Dorsolateral prefrontal cortex (tissue), 122 donors: ENCODE measurements at places on chromosomes 5 and 9.

GRCh38 chr5:127723571-127723970 is 20.4 kb downstream of the CCDC192 start:
- no peak for DNase-seq

DNA sequence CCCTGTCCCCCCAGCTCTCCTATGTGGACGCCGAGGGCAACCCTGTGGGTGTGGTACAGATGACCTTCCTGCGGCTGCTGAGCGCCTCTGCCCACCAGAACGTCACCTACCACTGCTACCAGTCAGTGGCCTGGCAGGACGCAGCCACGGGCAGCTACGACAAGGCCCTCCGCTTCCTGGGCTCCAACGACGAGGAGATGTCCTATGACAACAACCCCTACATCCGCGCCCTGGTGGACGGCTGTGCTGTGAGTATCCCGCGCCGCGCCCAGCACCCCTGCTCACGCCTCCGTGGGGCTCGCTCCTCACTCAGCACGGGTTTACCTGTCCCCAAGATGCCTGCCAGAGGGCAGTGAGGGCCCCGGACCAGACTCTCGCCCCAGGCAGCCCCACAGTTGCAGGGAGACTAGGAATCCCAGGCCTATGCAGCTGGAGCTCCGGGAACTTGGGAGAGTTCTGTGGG is 45.6 kb upstream of the FCN2 start:
- DNase-seq, result no peak

DNA sequence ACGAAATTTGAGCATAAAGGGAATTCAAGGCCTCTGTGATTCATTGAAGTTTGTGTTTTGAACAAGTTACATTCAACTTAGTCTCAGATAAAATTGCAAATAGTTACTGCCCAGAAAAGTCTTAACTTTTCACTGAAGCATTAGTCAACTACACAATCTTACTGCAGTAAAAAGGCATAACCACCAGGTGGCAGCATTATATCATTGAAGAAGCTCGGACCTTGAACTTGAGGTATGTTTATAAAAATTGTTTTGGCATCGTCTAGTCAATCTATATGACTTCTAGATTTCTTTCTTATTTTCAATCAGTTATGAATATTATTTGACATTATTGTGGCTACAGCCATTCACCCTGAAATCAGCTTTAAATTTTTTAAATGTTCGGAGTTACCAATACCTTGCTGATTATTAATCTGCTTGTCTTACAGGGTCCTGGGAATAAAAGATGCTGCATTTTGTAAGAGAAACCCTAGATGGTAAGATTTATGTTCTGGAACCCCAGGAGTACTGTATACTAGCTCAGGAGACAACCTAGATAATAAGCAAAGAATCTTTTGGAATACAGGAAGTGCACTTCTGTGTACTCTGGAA is 83.9 kb upstream of the GRAMD2B start:
- no peak for DNase-seq

GRCh38 chr5:54717870-54718269 is 200.3 kb downstream of the SNX18 start:
- no peak for DNase-seq

DNA sequence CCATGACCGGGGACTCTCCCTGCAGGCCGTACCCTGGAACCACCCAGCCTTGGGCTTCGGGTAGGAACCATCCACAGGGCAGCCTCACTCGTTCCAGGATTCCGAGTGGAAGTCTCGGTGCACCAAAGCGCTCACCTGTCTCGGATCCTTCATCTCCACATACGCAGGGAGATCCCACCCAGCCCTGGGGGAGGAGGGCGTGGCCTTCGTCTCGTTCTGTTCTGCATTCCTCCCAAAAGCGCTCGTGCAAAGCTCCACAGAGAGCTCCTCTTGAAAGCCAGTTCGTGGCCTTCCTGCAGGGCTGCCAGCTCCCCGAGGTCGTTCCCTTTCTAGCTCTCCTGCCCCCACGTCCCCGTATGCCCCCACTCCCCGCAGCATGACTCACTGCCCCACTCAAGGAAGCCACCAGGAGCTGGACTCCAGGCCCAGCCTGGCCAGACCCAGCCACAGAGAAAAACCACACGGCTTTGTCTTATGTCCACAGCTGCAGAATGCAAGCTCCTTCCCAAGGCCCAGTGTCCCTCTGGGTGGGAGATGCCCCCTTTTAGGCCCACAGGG is 65.0 kb upstream of the SARDH start:
- DNase-seq, result no peak

GRCh38 chr5:164354139-164354751 is 848.8 kb downstream of the MAT2B start:
- no peak for DNase-seq

- no peak for DNase-seq
These were observed 267.7 kb downstream of the DENND1A start for GRCh38 chr9:123662057-123662776.

- DNase-seq, result no peak
These were observed 1.7 kb upstream of the SSBP2 start for GRCh38 chr5:81752644-81752963.

- DNase-seq, result no peak
These were observed 52.4 kb downstream of the FAM170A start for GRCh38 chr5:119681734-119682133.

DNA sequence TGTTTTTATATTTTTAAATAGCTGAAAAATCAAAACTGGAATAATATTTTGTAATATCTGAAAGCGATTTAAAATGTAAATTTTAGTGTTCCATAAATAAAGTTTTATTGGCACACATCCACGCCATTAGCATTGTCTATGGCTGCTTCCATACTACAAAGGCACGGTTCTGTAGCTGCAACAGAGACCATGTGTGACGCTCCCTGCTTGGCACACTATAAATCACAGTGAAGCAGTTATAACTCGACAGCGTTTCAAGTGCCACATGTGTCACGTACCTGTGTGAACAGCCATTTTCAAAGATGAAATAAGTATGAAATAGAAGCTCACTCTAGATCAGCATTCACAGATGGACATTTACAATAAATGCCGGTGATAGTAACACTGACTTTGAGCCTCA is 810.1 kb upstream of the WWC1 start:
- no peak for DNase-seq

DNA sequence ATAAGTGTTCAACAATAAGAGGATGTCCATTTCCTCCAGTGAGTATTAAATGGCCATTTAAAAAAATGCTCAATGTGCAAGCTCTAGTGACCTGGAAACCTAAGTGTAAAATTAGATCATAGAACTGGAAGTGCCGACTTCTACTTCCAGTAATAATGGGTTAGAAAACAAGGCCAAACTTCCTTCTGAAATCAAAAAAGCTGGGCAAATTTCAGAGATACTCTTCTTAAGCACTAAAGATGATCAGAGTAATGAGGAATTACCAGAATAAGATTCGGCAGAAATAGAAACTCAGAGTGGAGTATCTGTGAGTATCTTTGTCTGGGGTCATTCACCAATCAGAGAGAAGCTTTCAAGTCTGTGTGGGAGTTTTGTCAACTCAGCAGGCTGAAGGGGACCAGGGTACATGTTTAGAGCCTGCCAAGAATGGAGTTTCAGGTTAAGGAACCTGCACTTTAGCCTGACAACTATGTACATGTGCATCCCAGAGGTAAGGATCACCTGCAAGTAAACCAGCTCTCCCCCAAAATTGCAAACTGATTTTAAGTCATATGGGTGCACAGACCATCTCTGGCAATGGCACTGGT is 17.1 kb downstream of the FCN2 start:
- DNase-seq, result no peak

GRCh38 chr5:39337252-39337915 is 26.9 kb downstream of the C9 start:
- no peak for DNase-seq

DNA sequence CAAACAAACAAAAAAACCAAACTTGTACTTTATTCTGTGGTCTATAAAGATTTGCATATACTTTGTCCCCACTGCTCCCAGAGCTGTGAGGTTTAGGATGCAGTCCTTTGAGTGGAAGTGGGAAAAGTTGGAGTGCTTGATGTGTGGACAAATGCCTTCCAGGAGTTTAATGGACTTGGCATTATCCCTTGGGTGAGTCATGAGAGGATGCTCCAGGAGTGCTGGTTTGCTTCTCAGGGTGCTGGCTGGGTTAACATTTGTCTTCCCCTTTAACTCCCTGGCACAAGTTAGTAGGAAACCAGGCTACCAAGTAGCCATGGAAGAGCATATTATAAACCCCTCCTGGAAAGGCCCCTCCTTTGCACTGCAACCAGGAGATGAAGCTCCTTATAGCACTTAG is 417.4 kb upstream of the RIOK2 start:
- DNase-seq, result no peak

DNA sequence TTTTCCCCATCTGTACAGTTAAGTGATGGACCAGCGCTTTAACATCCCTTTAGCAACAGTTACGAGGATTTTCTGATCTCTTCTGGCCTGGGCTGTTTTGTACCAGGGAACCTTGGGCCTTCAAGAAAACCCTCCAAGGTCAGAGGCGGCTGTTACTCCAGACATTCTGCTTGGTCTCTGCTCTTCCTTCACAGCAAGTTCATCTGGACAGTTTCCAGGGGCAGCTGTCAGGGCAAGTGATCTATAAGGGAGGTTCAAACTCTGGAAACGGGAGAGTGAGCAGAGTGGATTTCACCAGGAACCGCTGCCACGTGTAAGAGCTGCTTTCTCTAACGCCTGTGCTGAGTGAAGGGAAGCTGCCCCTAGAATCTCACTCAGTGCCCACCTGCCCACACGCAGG is 36.7 kb downstream of the ZNF618 start:
- no peak for DNase-seq

DNA sequence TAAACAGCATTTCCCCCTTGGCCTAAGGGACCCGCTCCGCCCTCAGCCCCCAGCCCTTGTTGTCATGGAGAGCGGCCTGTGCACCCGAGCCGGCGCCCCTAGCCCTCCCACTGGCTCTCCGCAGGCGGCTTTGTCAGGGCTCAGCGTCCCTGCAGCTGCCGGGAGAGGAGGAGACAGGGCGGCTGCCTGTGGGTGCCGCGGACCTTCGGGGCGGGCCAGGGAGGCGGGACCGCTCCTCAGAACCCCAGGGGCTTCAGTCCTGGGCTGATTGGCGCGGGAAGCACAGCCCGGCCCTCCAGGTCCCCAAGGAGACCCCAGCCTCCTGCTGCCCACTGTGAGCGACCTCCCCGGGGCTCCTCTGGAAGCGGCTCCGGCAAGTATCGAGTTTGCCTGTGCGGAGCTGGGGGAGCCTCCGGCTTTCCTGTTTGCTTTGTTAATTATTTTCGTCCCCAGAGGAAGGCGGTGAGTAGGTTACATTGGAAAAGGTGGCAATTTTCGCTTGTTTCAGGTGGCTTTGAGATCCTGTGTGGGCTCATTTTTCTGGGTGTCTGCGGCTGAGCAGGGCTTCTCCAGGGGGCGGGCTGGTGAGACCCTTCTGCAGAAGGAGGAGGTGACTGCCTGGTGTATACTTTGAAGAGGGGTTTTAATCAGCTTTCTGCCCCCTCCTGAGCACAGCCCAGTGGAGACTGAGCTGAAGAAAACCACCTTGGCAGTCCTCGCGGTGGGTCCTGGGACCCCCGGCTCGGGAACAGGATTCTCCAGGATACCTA is at the start of gene FGD3:
Gene FGD3 (plus strand): TSS at position 256 of the 770 bp plus-strand sequence. CDS start 28,734 bp downstream, outside the sequence.
- DNase-seq, result no peak

DNA sequence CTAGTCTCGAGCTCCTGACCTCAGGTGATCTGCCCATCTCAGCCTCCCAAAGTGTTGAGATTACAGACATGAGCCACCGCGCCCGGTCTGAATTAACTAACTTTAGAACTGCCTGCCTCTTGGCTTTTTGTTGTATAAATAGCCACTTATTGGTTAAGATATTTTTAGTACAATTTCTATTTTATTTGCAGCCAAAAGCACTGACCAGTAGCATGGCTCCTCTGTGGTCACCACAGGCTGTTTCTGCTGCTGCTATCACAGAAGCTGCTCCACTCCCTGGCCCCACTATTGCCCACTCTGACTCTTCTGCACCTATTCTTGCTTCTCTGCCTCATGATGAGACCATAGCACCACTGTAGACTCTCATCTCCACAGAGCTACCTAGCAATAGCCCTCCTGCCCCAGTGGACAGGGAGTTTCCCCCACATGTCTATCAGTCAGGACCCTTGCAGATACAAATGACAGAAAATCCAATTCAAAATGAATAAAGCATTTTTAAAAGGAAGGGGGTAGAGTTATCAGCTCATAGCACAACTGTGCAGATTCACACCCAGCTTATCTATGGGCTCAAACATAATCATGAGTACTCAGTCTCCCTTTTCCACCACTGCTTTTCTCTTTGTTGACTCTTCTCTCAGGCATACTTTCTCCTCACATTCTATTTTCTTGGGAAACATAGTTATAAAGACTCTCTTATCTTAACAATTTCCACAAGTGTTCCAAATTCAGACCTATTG is 151.8 kb upstream of the EPB41L4A start:
- no peak for DNase-seq

GRCh38 chr9:7186175-7186574 is 428.4 kb downstream of the KDM4C start:
- no peak for DNase-seq

GRCh38 chr5:168366116-168366515 is 74.7 kb downstream of the WWC1 start:
- DNase-seq, result no peak

DNA sequence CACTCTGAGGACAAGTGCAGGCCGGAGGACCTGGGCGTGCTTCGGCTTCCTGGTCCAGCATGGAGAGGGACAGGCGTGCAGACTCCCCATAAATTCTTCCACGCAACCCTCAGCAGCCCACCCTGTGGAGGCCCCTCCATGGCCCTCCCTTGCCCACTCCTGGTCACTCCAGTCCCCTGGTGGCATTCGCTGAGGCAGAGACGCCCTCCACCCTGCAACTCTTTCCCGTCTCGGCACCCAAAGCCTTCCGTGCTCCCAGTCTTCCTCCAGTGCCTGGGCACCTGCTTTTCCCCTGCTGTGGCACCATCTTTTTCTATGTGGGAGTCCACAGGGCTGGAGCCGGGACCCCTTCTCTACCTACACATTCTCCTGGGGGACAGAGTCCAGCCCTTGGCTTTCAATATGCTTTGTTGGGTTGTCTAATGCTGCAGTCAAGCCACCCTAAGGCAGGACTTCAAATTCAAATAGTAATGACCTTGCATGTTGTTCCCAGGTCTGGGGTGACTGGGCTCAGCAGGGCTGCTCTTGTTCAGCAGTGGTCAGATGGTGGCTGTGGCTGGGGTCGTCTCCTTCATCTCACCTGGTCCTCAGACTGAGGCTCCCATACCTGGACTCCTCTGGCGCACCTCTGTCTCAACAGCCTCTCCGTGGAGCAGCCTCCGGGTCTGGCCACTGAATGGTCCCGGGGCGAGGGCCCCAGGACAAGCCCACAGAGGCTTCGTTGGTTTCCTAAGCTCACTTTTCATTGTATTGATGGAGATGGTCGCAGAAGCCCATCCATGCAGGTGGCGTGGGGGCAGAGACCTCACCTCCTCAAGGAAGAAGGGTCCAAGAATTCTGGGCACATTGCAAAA is 15.2 kb downstream of the MRPL36 start:
- no peak for DNase-seq

GRCh38 chr5:96706433-96707111 is 44.4 kb downstream of the CAST start:
- DNase-seq, result no peak

DNA sequence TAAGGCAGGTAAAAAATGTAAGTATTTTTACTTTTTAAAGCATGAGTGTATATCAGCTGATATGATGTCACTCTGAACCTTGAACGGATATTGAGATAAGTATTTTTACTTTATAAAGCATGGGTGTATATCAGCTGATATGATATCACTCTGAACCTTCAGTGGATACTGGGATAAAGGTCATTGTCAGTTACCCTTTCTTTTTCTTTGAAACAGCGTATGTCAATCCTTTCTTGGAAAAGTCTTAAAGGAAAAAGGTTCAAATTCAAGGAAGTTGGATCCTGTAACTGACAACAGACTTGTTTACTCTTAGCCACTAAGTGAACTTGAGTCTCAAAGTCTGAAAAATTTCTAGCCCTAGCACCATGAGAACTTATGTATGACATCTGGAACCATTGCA is 61.7 kb upstream of the IFNK start:
- no peak for DNase-seq
